Activated naive CD4-positive, alpha-beta T cell treated with Interleukin-2 at 50 U/mL for 16 hours (primary cell): ENCODE measurements at places on chromosomes 11 and 22.

GRCh38 chr22:23565305-23565914, 14.7 kb downstream of the IGLL1 start:
- peak; percentile 8 for DNase-seq

DNA sequence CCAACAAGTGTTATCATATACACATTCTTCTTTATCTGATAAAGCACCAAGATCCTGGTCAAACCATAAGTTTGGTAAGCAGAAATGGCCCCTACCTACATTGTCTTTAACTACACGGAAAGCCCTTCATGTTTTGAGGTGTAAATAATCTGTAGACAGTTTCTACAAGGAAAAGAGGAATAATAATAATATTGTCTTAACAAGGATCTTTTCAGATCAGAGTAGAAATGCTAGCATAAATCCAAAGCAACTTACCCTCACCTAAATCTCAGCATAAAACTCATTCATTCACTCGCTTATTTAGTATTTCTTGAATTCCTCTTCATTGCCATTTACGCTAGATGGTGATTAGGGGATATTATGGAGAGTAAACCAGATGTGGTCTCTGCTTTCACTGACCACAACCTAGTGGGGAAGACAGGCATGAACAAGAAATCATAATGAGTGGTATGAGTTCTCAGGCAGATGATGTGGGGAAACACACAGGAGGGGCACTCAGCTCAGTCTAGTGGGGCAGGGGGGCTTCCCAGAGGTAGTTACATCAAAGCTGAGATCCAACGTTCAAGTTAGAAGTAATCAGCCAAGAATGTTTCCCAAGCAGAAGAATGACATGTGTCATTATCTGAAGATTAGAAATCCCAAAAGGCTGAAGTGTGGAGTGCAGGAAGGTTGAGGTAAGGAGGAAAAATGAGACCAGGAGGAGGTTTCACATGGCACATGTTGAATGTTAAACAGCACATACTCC, 65.4 kb upstream of the ZC3H12C start:
- no peak for DNase-seq

DNA sequence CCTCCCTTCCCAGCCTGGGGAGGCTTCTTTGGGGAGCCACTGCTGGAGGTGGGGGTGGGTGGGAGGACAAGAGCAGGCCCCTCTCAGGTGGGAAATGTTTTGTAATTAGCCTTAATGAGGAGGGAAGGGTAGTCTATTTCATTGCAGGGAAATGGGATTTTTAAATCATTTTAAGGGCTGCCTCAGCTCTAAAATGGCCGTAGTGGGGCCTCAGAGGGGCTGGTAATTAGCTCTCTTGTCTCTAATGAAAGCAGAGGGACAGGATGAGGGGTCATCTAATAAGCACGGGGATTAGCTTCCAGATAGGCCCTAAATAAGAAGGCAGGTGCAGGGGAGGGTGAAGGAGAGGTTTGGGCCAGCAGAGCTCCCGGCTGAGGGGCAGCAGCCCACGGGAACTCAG, 46.5 kb downstream of the LMO1 start:
- DNase-seq: no peak

DNA sequence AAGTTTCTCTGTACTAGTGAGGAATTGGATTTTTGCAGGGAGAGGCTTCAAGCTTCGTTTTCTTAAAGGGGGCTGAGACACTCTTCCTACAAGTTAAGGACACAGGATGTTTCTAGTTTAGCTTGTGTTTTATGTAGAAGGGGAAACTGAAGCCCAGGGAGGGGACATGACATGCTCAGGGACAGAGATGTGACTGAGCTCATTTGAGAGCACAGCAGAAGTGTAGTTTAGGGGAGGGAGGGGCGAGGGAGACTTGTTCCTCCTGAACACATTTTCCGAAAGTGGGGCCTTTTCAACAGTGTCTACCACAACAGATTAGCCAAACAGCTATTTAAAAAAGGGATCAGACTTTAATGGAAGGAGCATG, 148.1 kb downstream of the FBXO7 start:
- no peak for DNase-seq

DNA sequence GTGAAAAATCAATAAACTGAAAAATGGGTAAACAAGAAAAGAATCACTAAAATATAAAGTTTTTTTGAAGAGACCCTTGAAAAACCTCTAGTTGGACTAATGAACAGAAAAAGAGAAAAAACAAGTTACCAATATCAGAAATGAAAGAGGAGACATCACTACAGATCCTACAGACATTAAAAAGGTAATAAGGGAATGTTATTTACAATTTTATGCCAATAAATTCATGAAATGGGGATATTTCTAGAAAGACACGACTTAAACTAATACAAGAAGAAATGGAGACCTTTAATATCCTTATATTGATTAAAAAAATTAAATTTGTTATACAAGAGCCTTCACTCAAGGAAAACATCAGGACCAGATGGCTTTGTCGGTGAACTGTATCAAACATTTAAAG, 109.4 kb downstream of the TBC1D22A start:
- no peak for DNase-seq

GRCh38 chr11:22331771-22332170, 6.4 kb upstream of the SLC17A6 start:
- DNase-seq: no peak

GRCh38 chr11:85712953-85713352, 27.0 kb upstream of the CCDC89 start:
- DNase-seq: no peak

GRCh38 chr22:31728857-31729256, 21.1 kb downstream of the PRR14L start:
- DNase-seq: no peak

- no peak for DNase-seq
These were observed 89.5 kb upstream of the FGF3 start for GRCh38 chr11:69908511-69909220.

DNA sequence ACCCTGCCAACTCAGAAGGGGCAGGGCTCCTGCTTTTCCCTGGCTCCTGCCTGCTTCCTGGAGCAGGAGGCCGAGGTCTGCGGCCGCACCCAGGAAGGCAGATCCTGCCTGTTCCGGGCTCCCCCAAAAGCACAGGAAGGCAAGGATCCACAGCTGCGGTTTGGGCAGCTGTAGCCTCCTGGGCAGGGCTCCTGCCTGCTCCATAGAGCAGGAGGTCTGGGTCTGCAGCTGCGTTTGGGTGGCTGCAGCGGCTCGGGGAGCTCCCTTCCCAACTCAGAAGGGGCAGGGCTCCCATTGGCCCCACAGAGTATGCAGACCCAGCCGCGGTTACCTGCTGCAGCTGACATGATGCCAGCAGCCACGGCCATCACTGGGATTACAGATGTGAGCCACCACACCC, 5.5 kb downstream of the UPK2 start:
- DNase-seq: no peak

GRCh38 chr11:133269267-133269666, 263.0 kb downstream of the OPCML start:
- no peak for DNase-seq

DNA sequence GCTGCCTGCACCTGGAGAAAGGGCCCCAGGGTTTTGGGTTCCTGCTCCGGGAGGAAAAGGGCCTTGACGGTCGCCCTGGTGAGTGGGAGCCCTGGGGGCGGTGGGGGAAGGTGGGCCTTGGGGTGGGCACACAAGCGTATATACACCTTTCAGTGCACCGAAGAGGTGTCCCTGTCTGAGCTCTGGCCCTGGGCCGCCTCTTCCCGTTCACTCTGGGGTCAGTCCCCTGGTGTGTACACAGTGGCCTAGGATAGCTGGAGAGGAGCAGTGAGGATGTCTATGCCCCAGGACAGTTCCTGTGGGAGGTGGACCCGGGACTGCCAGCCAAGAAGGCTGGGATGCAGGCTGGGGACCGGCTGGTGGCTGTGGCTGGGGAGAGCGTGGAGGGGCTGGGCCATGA, 2.8 kb downstream of the NHERF4 start:
- no peak for DNase-seq

DNA sequence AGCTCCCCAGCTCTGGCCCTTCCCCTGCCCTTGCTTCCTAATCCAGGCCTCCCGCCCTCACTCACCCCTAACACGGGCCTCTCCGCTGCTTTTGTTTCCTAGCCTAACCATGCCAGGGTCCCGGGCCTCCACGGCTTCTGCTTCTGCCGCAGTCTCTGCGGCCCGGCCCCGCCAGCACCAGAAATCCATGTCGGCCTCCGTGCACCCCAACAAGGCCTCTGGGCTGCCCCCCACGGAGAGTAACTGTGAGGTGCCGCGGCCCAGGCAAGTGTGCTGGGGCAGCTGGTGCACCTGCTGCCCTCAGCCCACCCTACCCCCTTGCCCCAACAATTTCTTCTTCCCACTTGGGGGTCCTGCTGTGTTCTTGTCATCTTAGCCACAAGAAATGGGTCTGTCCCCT, 13.1 kb downstream of the RCOR2 start:
- DNase-seq: no peak
